Stimulated activated CD4-positive, alpha-beta T cell treated with anti-CD3 and anti-CD28 coated beads, Interleukin-1b, Interleukin-23, amount 100 ng/mL, for 1 hour (primary cell): ENCODE measurements at places on chromosomes 1 and 21.

GRCh38 chr1:236018885-236019453 lies 45.9 kb downstream of the NID1 start:
- DNase-seq, result no peak

DNA sequence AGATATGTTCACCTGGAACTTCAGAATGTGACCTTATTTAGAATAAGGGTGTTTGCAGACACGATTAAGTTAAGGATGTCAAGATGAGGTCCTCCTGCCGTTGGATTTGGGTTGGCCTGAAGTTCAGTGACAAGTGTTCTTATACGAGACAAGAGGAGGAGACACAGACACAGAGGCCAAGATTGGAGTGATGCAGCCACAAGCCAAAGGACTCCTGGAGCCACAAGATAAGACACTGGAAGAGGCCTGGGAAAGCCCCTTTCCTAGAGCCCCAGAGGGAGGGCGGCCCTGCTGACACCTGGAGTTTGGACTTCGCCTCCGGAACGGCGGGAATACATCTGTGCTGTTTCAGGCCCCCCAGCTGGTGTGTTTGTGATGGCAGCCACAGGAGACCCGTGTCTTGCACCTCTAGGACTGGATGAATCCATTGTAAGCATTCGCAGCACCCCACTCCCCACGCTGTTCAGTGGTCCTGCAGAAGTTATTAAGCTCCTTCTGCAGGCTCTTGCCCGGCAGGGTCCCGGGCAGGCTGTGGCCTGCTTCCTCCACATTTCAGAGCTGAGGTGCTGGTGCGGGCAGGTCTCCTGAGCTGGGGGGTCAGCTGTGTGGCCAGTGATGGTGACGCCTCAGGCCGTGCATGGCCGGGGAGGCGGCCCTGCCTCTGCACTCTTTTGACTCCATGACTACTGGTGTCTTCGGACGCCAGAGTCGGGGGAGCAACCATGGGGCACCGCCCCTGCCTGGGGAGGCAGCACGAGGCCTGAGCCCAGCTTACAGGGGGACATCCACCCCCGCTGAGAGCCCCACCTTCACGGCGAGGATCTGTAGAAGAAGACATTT lies 34.6 kb downstream of the UMODL1 start:
- no peak for DNase-seq

DNA sequence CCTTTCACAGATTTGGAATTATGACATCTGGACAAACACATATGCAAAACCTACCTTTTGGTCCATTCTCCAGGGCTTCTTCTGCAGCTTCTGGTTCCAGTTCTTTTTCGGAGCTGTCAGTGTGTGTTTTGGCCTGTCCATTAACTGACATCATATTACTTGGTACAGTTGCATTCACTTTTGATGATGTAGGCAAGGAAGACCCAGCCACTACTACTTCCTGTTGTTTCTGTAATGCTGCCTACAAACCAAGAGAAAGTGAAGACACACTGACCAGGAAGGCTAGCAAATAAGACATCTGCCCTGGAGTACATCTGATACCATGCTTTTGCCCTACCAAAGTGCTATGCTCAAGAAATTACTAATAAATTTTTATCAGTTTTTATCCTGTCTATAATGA lies 31.9 kb downstream of the ACBD3 start:
- DNase-seq, result no peak

DNA sequence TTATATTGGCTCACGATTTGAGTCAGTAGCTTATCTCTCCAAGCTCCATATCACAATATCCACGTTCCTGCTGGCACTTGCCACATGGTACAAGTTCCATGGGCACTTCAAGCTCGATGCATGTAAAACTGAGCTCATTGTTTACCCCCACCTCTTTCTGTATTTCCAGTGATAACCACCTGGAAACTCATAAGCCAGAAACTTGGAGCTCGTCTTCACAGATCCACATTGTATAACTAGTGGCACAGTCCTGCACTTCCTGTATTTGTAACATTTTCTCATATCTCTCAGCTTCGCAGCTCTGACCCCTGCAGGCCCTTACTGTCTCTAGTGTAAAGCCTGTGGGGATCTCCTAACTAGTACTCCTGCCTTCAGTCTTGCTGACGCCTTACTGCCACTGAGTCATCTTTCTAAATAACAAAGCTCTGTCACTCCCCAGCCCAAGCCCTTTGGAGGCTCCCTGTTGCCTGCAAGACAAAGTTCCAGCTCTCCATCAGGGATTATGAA lies 6.5 kb upstream of the C2CD4D start:
- no peak for DNase-seq

- DNase-seq, result no peak
These were observed 17.7 kb upstream of the ZSCAN20 start for GRCh38 chr1:33454646-33455282.

- DNase-seq, result no peak
These were observed 2.0 kb downstream of the GPR88 start for GRCh38 chr1:100539836-100540536.

GRCh38 chr1:180178511-180179161 lies 24.0 kb downstream of the QSOX1 start:
- no peak for DNase-seq

- DNase-seq, result no peak
These were observed 3.0 kb downstream of the TENT5B start for GRCh38 chr1:27009601-27010197.

- DNase-seq, result no peak
These were observed 15.4 kb downstream of the AMPD2 start for GRCh38 chr1:109634771-109635750.

- no peak for DNase-seq
These were observed 15.7 kb upstream of the UMODL1 start for GRCh38 chr21:42055425-42055824.

DNA sequence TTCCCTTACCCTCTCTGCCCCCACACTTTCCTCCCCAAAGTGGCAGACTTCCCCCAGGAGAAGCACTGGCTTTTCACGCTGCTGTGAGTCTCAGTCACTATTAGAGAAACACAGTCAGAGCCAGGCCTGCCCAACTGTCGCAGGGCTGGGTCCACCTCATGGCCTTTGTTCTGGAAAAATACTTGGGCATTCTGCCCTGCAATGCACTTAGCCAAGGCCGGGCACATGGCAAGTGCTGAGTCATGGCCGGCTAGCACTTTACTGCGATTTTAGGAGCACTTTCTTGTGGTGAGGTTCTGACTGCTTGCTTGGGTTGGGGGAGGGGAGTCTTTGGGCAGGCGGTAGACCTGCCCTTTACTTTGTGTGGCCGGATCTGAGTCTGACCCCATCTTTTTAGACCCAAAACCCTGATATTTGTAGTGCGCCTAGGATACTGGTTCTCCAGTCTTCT lies 7.7 kb downstream of the EPHX1 start:
- DNase-seq, result no peak

- DNase-seq, result no peak
These were observed 143.4 kb upstream of the HOOK1 start for GRCh38 chr1:59671066-59671952.

DNA sequence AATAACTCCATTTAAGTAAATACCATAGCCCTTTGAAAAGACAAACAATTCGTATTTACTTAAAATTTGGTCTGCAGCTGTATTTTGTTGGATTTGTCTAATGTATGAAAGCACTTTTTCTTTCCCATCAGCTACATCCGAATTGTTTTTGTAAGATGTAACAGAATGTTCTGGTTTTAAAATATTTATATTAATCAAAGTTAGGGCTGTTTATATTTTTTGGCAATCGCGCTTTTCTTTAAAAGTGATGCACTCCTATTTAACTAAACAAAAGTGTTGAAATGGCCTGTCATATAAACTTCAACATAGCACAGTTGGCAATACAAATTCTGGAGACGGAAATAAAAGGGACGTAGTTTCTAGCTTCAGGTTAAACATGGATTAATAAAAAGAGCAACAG lies 216.3 kb upstream of the ADGRL2 start:
- DNase-seq, result no peak

- no peak for DNase-seq
These were observed 44.3 kb downstream of the LAMC2 start for GRCh38 chr1:183230413-183230812.

GRCh38 chr1:179003512-179004066 lies 22.1 kb upstream of the FAM20B start:
- DNase-seq, result no peak

DNA sequence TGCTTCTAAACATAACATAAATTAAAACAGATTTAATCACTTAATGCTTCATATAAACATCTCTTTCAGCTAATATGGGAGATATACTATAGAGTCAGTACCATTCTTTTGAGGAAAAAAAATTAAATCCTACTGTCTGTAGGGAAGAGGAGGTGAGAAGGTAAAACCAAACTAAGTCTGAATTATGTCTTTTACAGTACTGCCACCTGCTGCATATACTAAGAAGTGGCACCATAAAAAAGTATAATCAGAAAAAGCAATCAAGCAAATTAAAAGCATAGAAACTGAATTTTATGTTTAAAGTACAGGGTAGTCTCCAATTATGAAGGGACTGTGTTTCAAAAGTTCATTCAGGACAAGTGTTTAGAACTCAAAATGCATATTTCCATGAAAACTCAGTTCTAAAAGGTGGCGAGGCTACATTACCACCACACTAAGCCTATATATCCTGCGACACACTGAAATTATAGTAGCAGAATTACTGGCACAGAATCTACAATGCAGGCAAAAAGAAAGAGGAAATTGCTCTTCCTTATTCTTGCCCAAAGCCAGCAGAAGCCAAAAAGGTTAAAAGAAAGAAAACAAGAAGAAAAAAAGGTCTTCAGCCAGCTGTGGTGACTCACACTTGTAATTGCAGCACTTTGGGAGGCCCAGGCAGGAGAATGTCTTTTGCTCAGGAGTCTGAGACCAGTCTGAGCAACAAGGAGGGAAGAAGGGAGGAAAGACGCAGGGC lies 9.0 kb downstream of the NSL1 start:
- DNase-seq, result no peak

DNA sequence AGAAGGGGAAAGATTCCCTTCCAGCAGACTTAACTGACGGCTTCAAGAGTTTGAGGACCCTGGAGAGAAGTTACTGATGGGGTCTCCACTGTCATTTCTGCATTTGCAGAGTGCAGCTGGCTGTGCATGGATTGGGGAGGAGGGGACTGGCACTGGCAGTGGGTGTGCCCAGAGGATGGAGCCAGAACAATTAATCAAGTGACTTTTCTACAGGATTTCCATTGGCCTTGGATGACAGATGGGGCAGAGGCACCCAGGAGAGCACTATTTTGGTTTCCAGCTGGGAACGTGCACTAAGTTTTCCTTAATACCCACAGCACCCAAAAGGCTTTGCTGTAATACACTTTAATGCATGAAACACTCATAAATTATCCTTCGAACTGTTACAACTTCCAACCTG lies 1.3 kb downstream of the NGF start:
- DNase-seq, result no peak

DNA sequence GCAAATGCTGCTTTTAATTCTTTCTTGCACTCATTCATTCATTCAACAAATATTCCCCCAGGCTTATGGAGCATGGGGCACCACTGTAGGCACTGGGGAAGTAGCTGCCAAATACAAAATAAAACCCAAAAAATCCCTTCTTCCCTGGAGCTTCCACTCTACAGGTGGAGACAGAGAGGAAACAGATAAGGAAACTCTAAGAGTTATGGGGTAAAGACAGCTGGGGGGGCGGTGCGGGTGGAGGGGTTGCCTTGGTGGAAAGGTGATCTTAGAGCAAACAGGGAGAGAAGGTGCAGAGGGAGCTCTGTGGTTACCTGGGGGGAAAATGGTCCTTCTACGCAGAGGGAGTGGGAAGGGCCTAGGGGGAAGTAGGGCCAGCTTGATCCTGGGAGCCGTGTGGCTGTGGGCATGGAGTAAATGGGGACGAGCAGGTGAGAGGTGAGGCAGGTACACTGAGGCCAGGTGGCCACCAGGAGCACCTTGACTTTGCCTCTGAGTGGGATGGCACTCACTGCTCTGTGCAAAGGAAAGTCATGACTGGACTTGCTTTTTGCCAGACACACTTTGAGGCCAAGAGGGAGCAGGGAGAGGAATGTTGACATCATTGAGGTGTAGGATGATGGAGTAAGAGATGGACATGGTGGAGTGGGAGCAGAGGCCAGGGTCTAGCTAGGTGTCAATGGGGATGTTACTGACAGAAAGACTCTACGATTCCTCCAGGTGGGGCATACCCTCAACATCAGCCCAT lies 152.0 kb downstream of the ETS2 start:
- DNase-seq, result no peak

DNA sequence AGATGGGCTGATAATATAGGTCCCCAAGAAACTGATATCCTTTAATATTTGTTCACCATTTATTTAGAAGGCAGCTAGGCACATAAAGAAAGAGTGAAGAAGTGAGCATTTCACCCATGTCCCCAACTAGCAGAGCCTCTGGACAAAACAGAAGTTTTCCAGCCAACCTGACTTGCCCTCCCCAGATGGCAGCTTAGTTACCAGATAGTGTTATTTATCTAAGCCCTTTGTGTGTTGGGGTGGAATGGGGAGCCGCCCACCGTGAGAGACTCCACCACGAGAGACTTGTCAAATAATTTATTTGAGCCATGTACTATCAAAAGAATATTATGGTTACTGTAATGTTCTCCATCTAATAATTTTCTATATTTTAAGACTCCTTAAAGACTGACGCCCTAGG lies 54.9 kb upstream of the C1orf198 start:
- no peak for DNase-seq

DNA sequence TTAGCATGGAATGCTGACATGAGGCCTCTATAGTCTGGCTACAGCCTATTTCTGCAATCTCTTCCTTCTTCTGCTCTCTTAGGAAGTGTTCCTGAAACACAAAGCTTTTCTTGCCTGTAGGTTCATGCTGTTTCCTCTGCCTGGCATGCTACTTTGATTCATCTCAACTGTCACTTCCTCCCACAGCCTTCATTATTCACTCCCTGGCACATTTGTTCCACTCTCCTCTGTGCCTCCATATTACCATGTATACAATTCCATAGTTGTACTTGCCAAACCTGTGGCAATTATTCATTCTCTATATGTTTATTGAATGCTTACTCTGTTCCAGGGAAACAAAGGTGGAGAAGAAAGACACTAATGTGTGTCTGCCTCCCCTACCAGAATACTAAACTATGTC lies 210.2 kb downstream of the LRRC7 start:
- no peak for DNase-seq

DNA sequence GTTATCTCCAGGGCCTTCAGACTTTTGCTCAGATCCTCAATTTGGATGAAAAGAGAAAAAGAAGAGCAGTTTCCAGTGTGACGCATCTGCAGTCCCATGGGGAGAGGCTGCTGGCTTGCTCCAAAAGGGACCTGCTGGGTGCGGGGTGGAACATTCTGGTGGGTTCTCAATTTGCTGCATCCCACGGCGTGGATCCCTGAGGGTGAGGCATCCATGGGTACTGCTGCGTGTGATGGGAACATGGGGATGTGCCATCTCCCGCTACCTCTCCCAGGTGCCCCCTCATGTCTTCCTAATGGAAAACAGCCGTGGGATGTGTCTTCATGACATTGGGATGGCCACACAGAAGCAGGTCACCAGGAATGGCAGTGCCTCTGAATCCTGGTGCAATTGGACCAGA lies 221.3 kb upstream of the AJAP1 start:
- no peak for DNase-seq

- no peak for DNase-seq
These were observed 255.0 kb upstream of the SNX7 start for GRCh38 chr1:98406352-98407088.

GRCh38 chr1:203672346-203672745 lies 45.7 kb downstream of the ATP2B4 start:
- DNase-seq, result no peak

GRCh38 chr1:114169509-114169908 lies 15.8 kb upstream of the SYT6 start:
- no peak for DNase-seq

- no peak for DNase-seq
These were observed 40.8 kb upstream of the PRRX1 start for GRCh38 chr1:170623171-170623570.

- no peak for DNase-seq
These were observed 77.6 kb downstream of the CLIC4 start for GRCh38 chr1:24822887-24823286.

GRCh38 chr1:22507587-22507986 lies 55.7 kb upstream of the EPHA8 start:
- DNase-seq, result no peak
